ENCODE measurements at places on chromosomes 3 and 15. TPM values are rescaled to one million over a fixed set of nuclear protein-coding genes. Genes with fewer than 3 reads are reported as not detected.

ANKRD63 gene
- total RNA-seq, result not detected

TMEM108 gene
- total RNA-seq, result not detected

CYP1A2 gene
- total RNA-seq, result not detected

GRCh38 chr3:47337656-47338055 lies 43.2 kb upstream of the PTPN23 start:
- no peaks in the 10 kb centered on the region for H3K27me3 ChIP-seq
- DNase-seq, result no peak
- no peaks in the 10 kb centered on the region for H3K4me1 ChIP-seq
- H3K27ac ChIP-seq, result no peak overlapping the region

GRCh38 chr15:41656188-41656587 lies 4.0 kb upstream of the MGA start:
- DNase-seq, result no peak
- no peaks in the 10 kb centered on the region for H3K27me3 ChIP-seq
- H3K4me3 ChIP-seq, result no peak overlapping the region
- no peaks in the 10 kb centered on the region for H3K36me3 ChIP-seq

DNA sequence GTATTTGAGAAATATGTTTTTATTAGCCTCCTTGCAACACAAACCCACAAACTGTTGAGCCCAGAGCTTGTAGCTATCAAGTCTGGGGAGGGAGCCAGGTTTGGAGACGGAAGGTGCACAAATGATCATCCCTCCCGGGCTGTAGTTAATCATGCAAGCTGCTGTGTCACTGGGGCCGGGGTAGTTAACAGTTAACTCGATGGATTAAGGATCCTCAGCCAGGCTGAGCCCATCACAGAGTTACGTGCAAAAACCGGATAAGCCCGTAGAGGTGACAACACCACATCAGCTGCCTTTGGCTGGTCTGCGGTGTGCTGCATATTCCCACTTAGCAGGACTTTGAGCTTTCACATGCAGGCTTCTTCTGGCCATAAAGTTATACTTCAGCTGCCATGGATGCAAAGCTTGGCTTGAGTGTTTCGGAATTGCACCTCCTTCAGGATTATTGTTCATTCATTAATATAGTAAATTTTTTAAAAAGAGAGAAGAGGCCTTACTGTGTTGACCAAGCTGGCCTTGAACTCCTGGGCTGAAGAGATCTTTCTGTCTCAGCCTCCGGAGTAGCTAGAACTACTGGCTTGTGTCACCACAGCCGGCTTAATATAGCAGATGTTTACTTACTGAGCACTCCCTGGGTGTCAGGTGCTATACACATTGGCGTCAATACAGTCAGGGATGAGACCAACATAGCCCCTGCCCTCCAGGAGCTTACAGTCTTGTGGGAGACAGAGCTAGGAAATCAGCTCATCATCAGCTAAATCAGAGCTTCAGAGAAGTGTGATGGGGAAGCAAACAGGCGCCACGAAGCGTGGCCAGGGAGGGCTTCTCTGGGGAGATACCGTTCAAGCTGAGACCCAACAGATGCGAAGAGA lies 226.8 kb upstream of the BHLHE40 start:
- H3K27me3 ChIP-seq, result no peaks in the 10 kb centered on the region
- no peak overlapping the region for H3K4me3 ChIP-seq
- H3K36me3 ChIP-seq, result peaks cover 14% of the 10 kb centered on the region
- no peak for DNase-seq
- no peak overlapping the region for H3K27ac ChIP-seq

All from naive thymus-derived CD4-positive, alpha-beta T cell (primary cell).